Activated B cell treated with CpG ODN at 0.5 μM for 24 hours (primary cell): ENCODE measurements at places on chromosomes 12 and 14. TPM values are rescaled to one million over a fixed set of nuclear protein-coding genes. Genes with fewer than 3 reads are reported as not detected.

DNA sequence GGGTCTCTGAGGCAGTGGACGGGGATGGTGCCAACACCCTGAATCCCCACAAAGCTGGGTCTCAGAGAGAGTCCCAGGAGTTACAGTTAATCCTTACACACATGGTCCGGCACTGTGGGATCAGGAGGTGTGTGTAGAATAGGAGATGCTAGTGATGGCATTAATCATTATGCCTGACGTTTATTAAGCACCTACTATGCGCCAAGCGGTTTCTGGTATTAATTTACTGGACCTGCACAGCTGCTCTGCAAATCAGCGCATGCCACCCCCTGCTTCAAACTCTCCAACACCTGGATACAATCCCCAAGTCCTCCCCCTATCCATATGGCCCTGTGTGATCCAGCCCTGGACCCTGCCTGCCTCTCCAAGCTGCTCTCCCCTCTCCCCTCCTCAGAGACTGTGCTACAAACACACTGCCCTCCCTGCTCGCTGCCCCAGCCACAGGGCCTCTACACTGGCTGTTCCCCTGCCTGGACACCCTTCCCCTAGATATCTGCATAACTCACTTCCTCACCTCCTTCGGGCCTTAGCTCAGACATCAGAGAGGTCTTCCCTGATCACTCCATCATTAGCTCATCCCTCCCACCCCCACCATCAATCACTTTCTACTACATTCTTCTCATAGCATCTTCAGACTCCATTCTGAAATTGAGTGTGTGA is 86.0 kb downstream of the RFLNA start:
- H3K4me3 ChIP-seq, result no peak overlapping the region
- H3K36me3 ChIP-seq, result peaks cover 70% of the 10 kb centered on the region
- H3K27me3 ChIP-seq, result no peaks in the 10 kb centered on the region
- DNase-seq, result no peak

DNA sequence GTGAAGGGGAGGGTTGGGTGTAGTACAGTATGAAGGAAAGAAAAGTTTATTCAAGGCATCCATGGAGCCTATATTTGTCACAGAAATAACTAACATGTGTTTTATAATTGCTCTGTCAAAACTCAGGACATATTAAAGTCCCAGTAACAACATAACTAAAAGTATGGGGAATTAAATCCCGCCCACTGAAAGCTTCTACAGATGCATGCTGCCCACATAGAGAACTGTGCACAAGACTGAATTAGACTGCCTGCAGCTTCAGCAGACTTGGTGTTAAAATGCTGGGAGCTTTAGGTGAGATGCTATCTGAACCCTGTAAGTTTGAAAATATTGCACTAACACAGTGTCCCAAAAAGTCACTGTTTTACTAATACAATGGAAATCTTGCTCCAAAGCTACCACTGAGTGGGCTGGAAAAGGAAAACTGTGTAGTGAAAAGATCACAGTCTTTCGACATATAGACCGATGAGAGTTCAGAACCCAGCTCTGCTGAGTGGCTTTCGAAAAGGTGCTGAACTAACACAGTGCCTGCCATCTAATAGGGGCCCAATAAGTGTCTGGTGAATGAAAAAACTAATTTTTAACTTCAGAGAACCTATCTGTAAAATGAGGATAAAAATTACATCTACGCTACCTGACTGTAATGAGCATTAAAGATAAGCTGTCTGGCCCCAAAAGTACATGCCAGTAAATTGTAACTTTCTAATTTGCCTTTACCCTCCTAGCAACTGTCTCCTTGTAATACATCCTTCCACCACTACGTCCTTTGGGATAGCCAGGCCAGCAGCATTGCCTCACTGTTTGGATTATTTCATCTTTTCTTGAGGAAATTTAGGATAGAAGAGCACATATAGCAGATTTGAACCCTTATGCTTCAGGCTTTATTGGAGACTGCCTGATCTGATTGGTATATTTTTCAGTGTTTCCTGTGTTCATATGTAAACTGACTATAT is 237.6 kb downstream of the BCAT1 start:
- H3K27ac ChIP-seq, result peak overlapping the region; percentile 19
- peaks cover 22% of the 10 kb centered on the region for H3K4me1 ChIP-seq
- H3K36me3 ChIP-seq, result no peaks in the 10 kb centered on the region
- no peaks in the 10 kb centered on the region for H3K27me3 ChIP-seq
- no peak for DNase-seq
- no peak overlapping the region for H3K4me3 ChIP-seq

The KDM5A gene
- total RNA-seq, result 113 and 135 TPM in 2 replicates

The LBHD2 gene
- total RNA-seq, result not detected in 2 replicates

The RD3L gene
- total RNA-seq, result not detected in 2 replicates

GRCh38 chr12:104381731-104382480 is 74.8 kb upstream of the CHST11 start:
- DNase-seq, result peak; percentile 68
- peaks cover 4% of the 10 kb centered on the region for H3K27me3 ChIP-seq
- no peaks in the 10 kb centered on the region for H3K36me3 ChIP-seq
- no peak overlapping the region for H3K4me3 ChIP-seq
- H3K27ac ChIP-seq, result no peak overlapping the region
- peaks cover 9% of the 10 kb centered on the region for H3K4me1 ChIP-seq

GRCh38 chr12:14656846-14657245 is 39.6 kb downstream of the GUCY2C start:
- H3K4me3 ChIP-seq, result no peak overlapping the region
- no peak for DNase-seq
- H3K36me3 ChIP-seq, result no peaks in the 10 kb centered on the region

- H3K27ac ChIP-seq, result no peak overlapping the region
- peak; percentile 47 for DNase-seq
- no peaks in the 10 kb centered on the region for H3K27me3 ChIP-seq
- H3K36me3 ChIP-seq, result no peaks in the 10 kb centered on the region
These were observed 84.6 kb upstream of the CPSF6 start for GRCh38 chr12:69154585-69155363.

The TMCC3 gene
- total RNA-seq, result 24.2 and 28.0 TPM in 2 replicates

DNA sequence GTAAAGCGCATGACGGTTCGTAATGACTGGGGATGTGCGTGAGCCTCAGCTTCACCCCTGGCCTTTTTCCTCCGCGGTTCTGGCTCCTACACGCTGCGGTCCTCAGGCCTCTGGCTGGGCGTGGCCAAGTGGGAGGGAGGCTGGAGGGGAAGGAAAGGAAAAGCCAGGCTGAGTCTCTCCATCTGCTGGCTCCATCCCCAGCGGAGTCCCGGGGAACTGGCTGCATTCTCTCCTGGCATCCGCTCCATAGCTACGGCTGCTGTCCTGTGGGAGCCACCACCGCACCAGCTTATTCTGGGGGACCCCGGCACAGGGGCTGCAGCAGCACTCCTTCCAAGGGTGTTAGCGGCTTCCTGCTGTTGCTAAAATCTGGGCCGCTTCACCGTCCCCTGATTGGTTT is 68.2 kb upstream of the SLC24A4 start:
- peaks cover 5% of the 10 kb centered on the region for H3K4me1 ChIP-seq
- H3K27me3 ChIP-seq, result peaks cover 50% of the 10 kb centered on the region
- H3K27ac ChIP-seq, result no peak overlapping the region
- DNase-seq, result no peak
- H3K36me3 ChIP-seq, result no peaks in the 10 kb centered on the region

GRCh38 chr14:89249972-89250654 is 166.9 kb downstream of the FOXN3 start:
- H3K27me3 ChIP-seq, result no peaks in the 10 kb centered on the region
- H3K4me3 ChIP-seq, result no peak overlapping the region
- no peak overlapping the region for H3K27ac ChIP-seq
- peaks cover 35% of the 10 kb centered on the region for H3K36me3 ChIP-seq
- no peak for DNase-seq

The BLOC1S1 gene
- 91.0 and 104 TPM in 2 replicates for total RNA-seq

The FAR2 gene
- total RNA-seq, result not detected in 2 replicates

The WNK1 gene
- 142 and 155 TPM in 2 replicates for total RNA-seq

DNA sequence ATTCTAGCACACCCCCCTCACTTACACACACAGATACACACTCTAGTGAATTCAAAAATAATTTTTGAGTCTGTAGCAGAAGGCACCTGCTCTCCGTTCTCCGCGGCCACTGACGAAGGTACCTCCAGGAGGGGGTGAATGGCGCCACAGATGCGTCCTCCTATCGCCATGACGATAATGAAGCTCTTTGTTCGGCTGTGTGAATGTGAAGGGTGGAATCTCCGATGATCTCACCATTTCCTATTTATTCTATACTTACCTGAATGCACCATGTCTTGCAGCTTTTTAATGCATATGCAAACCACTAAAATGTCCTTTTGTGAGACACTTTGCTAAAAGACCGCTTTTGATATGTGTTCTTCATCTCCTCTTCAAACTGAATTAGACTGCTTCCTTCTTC is 162.7 kb downstream of the EGLN3 start:
- peaks cover 6% of the 10 kb centered on the region for H3K4me1 ChIP-seq
- no peak overlapping the region for H3K27ac ChIP-seq
- no peak overlapping the region for H3K4me3 ChIP-seq
- peaks cover 19% of the 10 kb centered on the region for H3K27me3 ChIP-seq

- no peaks in the 10 kb centered on the region for H3K4me1 ChIP-seq
- no peak overlapping the region for H3K4me3 ChIP-seq
- H3K36me3 ChIP-seq, result no peaks in the 10 kb centered on the region
- peaks cover 3% of the 10 kb centered on the region for H3K27me3 ChIP-seq
These were observed 33.6 kb downstream of the PIWIL1 start for GRCh38 chr12:130371296-130371695.

- peaks cover 13% of the 10 kb centered on the region for H3K27me3 ChIP-seq
- no peaks in the 10 kb centered on the region for H3K36me3 ChIP-seq
- H3K27ac ChIP-seq, result no peak overlapping the region
- no peak overlapping the region for H3K4me3 ChIP-seq
These were observed 61.5 kb downstream of the IQSEC3 start for GRCh38 chr12:128079-128478.

- no peak overlapping the region for H3K4me3 ChIP-seq
- no peaks in the 10 kb centered on the region for H3K4me1 ChIP-seq
- H3K27me3 ChIP-seq, result no peaks in the 10 kb centered on the region
- no peak overlapping the region for H3K27ac ChIP-seq
- no peaks in the 10 kb centered on the region for H3K36me3 ChIP-seq
These were observed 47.1 kb upstream of the PLEKHA5 start for GRCh38 chr12:19082365-19082911.

DNA sequence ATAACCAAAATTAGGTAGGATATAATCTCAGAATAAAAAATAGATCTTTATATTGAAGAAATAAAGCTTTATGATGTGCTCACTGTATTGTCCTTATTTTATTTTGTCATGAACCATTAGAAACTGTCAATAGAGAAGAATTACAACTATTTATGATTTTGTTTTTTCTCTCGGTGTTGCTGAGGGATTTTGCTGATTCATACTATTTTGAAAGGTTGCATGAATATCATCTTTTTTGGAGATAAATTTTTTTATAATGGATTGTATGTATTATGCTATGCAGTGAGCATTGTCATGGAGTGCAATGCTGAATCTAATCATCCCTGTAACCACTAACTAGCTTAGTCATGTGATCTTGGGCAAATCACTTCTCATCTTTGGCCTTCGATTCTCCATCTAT is 15.0 kb downstream of the SLC39A9 start:
- no peak for DNase-seq
- peaks cover 14% of the 10 kb centered on the region for H3K4me1 ChIP-seq
- H3K4me3 ChIP-seq, result no peak overlapping the region
- H3K27ac ChIP-seq, result no peak overlapping the region
- no peaks in the 10 kb centered on the region for H3K27me3 ChIP-seq
- peaks cover 6% of the 10 kb centered on the region for H3K36me3 ChIP-seq

The ADCY4 gene
- 2.3 and 2.4 TPM in 2 replicates for total RNA-seq

The RASSF8 gene
- 0.58 and 0.59 TPM in 2 replicates for total RNA-seq

The OTOGL gene
- total RNA-seq, result not detected in 2 replicates
